ENCODE measurements at places on chromosomes 1 and 21.
A peak's percentile ranks its signal among the peaks of the same experiment; 100 is the strongest.

DNA sequence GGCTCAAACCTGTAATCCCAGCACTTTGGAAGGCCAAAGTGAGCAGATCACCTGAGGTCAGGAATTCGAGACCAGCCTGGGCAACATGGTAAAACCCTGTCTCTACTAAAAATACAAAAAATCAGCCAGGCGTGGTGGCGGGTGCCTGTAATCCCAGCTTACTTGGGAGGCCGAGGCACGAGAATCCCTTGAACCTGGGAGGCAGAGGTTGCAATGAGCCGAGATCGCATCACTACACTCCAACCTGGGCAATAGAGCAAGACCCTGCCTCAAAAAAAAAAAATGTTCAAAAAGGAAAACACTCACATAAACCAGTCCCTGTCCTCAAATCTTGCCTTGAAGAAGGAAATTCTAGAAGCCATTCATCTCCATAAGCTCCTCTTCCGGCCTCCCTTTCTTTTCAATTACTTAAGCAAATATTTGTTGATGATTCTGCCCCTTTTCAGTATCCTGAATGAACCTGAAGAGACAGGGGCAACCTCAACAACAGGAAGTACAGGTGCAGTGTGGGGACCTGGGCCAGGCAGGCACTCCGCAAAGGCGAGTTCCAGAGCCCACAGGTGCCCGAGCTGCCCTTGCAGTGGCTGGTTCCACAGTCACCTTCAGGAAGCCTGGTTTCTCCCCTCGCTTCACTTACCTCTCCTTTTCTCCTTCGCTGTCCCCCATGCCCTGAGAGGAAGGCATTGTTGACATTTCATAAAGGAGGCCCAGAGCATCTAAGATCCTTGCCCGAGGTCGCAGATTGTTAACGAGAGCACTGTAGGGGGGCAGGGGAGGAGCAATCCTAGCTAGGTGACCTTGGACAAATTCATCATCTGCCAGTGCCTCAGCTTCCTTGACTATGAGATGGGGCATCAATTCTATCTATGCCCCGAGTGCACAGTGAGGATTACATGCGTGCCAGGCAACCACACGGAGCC, 8.9 kb upstream of the LEFTY1 start:
- no peak for DNase-seq

DNA sequence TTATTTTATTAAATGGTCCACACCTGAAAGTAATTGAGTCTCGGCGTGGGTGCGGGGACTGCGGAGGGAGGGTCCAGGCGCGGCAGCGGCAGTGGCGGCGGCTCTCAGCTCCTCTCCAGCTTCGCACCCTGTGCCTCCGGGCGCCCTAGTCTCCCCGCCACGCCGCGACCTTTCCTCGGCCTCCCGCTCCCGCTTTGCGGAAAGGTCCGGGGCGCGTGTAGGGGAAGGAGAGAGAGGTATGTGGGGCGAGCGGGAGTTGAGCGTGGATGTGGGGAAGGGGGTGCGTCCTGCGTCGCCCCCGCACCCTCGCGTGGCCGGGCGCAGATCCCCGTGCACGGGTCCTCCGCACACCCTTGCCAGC, 13.4 kb upstream of the ALX3 start:
- no peak for DNase-seq

- no peak for DNase-seq
Observed at GRCh38 chr1:228240411-228241240, 32.8 kb downstream of the OBSCN start.

GRCh38 chr1:88698140-88698539, 14.1 kb downstream of the PKN2 start:
- DNase-seq, result no peak

- peak; percentile 45 for DNase-seq
Observed at GRCh38 chr1:117671781-117672501, 66.1 kb downstream of the TENT5C start.

DNA sequence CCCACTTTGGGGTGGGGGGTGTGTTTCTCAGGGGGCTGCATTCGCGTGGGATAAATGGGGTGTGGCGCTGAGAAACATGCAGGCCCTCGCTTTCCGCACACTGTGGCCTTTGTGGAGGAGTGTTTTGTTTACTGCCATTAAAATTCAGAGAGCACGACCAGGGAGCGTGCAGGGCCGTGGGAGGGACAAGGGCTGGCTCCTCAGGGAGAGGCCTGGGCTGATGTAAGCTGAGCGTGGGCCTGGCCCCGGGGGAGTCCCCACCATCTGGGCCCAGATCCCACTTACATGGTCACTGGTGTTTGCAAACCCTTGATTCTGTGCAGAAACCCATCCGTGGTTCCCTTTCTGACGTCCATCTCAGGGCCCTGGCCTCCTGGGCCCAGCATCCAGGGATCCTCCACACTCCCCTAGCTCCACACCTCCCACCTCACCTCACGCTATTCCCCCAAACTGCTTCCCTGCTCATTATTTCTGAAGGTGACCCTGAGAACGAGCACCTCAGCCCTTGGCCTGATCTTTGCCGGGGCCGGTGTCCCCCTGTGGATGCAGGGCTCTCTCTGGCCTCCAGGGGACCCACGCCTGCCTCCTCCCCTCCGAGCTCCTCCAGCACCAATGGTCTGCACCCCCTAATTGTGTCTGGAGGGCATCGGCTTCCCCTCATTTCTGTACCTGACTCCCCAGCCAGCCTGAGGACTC, 92.5 kb upstream of the SIM2 start:
- DNase-seq, result no peak

DNA sequence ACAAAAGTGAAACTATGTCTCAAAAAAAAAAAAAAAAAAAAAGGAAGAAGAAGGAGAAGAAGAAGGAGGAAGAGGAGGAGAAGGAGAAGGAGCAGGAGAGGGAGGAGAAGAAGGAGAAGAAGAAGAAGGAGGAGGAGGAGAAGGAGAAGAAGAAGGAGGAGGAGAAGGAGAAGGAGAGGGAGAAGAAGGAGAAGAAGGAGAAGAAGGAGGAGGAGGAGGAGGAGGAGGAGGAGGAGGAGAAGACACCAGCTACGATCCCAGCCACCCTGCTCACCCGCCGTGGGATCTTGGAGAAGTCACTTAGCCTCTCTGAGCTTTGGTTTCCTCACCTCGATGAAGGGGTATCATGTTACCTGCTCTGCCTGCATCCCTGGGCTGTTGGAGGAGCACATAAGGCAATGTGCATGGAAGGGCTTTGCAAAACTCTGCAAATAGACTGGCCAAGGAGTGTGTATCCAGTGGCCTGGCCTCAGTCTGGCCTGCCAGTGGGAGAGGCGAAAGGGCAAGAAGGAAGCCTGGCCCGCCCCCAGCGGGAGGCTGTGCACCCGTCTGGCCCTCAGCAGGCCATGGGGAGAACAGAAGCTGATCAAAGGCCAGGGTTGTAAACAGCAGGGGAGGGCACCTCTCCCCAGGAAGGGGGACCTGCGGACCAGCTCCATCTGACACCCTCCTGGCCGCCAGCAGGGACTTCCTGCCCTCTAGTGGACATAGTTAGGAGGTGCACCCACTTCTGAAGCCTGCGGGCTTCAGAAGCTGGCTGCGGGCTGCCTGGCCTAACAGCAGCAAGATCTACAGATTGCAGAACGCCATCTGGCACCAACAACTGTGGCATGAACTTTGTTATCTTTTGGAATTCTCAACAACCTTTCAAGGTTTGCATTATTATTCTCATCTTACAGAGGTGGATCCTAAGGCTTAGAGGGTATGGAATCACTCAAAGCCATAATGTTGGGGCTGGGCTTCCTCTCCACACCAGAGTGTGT, 19.2 kb upstream of the CDK18 start:
- DNase-seq, result peak; percentile 71
